ENCODE measurements at places on chromosomes 12 and 14. TPM values are rescaled to one million over a fixed set of nuclear protein-coding genes. Genes with fewer than 3 reads are reported as not detected.
A peak's percentile ranks its signal among the peaks of the same experiment; 100 is the strongest.

DNA sequence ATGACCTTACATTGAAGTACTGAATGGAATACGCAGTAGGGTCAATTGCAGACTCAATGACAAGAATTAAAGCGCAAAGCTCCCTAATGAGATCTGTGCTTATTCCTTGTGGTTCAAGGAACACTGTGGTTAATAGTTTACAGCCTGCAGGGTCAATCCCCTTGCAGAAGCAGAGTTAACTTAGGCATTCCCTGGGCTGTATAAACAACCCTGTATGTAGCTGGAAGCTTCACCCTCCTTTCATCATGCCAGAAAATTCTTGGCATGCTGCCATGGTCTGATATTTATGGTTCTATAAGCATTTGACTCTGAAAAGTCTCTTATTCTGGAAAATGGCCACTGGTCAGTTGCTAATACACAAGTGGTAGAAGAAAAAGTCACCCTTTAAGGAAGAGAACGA, 227.7 kb downstream of the NOVA1 start:
- DNase-seq: no peak
- no peak overlapping the region for H3K27ac ChIP-seq
- no peaks in the 10 kb centered on the region for H3K36me3 ChIP-seq
- no peak overlapping the region for H3K4me3 ChIP-seq
- no peaks in the 10 kb centered on the region for H3K27me3 ChIP-seq

DNA sequence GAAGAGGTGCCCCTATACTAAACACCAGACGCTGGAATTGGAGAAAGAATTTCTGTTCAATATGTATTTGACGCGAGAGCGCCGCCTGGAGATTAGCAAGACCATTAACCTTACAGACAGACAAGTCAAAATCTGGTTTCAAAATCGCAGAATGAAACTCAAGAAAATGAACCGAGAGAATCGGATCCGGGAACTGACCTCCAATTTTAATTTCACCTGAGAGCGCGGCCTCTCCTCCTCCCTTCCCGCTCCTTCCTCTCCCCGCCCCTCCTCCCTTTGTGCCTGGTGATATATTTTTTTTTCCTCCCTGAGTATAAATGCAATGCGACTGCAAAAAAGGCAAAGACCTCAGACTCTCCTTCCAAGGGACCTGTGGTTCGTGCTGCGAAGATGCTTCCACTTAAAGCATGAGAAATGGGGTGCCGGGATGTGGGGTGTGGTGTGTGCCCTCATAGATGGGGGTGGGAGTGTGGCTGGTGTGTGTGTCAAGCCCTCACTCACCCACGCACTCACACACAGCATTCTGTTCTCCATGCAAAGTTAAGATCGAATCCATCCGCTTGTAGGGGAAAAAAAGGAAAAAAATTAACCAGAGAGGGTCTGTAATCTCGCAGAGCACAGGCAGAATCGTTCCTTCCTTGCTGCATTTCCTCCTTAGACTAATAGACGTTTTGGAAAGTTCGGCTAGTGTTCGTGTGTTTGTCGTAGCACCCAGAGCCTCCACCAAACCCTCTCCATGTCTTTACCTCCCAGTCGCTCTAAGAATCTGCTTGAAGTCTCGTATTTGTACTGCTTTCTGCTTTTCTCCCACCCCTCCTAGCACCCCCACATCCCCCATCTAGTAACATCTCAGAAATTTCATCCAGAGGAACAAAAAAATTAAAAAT, 4.5 kb downstream of the HOXC10 start:
- peak overlapping the region; percentile 68 for H3K4me3 ChIP-seq
- no peaks in the 10 kb centered on the region for H3K36me3 ChIP-seq
- DNase-seq: peak; percentile 92
- peak overlapping the region; percentile 20 for H3K27ac ChIP-seq
- no peaks in the 10 kb centered on the region for H3K27me3 ChIP-seq
- peaks cover 58% of the 10 kb centered on the region for H3K4me1 ChIP-seq

- DNase-seq: peak; percentile 58
- H3K27ac ChIP-seq: no peak overlapping the region
- no peaks in the 10 kb centered on the region for H3K4me1 ChIP-seq
- H3K27me3 ChIP-seq: no peaks in the 10 kb centered on the region
- H3K4me3 ChIP-seq: no peak overlapping the region
- no peaks in the 10 kb centered on the region for H3K36me3 ChIP-seq
These were observed 326.1 kb downstream of the TMEM121 start for GRCh38 chr14:105852378-105853088.

Gene MIPOL1
- total RNA-seq: 9.0 TPM

Gene VRK1
- total RNA-seq: 20.9 TPM

Gene SLIRP
- 61.3 TPM for total RNA-seq

Gene VRTN
- total RNA-seq: not detected
